ENCODE measurements at places on chromosomes 7 and 10.

- DNase-seq, result no peak
These were observed 471.9 kb upstream of the PODXL start for GRCh38 chr7:132028144-132028920.

DNA sequence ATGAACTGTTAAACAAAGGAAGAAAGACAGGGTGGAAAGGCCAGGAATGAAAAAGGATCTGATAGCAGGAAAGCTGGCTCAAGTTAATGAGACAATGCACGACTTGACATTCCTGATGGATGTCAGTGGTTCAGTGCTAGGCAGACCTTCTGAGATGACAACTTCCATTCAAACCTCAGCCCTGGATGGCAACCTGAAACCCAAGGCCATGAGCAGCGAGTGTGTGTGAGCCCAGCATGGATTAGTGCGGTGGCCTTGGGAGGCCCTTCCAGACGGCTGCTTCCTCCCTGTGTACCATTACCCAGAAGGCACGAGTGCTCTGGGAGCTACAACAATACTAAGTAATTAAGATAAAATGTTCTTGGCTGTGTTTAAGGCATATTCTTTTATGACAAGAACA is 18.8 kb downstream of the TRIL start:
- DNase-seq, result no peak

DNA sequence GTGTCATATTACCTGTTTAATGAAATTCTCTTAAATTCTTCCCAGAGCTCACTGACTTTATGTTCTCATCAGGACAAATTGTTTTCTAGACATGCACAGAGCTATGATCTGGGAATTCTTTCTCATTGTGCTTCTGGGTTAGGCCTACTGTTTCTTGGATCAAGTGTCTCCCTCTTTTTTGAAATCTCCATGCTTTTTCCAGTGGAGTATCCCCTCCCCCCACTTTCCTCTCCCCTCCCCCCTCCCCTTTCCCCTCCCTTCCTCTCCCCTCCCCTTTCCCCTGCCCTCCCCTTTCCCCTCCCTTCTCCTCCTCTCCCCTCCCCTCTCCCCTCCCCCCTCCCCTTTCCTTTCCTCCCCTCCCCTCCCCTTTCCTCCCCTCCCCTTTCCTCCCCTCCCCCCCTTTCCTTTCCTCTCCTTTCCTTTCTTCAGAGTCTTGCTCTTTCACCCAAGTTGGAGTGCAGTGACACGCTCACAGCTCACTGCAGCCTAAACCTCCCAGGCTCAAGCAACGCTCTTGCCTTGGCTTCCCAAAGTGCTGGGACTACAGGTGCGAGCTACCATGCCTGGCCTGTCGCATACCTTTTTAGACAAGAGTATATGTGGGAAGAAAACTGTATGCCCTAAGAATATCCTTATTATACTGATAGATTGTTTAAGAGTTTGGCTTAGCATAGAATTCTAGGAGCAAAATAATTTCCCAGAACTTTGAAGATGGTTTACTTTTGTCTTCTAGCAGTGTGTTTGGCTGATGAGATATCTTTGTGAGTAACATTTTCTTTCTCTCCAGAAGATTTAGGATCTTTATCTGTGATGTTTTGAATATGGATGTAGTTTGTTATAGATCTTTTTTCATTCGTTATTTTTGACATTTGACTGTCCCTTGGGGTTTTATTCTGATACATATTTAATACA is 2.5 kb downstream of the DYNC2I1 start:
- no peak for DNase-seq

GRCh38 chr10:71860243-71861029 is 9.4 kb upstream of the PSAP start:
- no peak for DNase-seq

DNA sequence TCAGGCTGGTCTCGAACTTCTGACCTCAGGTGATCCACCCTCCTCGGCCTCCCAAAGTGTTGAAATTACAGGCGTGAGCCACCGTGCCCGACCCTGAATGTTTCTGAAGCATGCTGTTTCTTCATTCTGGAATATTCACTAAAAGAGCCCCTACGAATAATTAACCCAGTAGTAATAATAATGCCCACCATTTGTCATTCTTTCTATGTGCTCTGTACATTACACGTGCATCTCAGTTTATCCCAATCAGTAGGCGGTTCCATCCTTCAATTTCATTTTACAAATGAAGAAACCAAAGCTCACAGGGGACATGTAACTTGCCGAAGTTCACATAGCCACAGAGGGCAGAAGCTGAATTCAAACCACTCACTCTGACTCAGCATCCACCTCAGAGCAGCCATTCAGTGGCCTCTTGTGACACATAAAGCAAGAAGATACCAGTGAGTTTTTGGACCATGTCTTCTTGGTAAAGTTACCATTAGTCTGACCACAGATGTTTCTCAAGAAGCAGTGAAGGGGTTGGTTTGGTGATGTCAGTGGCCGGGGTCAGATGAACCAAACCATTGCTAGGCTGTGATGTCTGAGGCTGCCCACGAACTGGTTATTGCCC is 71.9 kb upstream of the DUSP5 start:
- no peak for DNase-seq

- no peak for DNase-seq
These were observed 125.5 kb upstream of the PODXL start for GRCh38 chr7:131681961-131682360.

- no peak for DNase-seq
These were observed 41.3 kb downstream of the CCDC6 start for GRCh38 chr10:59865101-59865500.

DNA sequence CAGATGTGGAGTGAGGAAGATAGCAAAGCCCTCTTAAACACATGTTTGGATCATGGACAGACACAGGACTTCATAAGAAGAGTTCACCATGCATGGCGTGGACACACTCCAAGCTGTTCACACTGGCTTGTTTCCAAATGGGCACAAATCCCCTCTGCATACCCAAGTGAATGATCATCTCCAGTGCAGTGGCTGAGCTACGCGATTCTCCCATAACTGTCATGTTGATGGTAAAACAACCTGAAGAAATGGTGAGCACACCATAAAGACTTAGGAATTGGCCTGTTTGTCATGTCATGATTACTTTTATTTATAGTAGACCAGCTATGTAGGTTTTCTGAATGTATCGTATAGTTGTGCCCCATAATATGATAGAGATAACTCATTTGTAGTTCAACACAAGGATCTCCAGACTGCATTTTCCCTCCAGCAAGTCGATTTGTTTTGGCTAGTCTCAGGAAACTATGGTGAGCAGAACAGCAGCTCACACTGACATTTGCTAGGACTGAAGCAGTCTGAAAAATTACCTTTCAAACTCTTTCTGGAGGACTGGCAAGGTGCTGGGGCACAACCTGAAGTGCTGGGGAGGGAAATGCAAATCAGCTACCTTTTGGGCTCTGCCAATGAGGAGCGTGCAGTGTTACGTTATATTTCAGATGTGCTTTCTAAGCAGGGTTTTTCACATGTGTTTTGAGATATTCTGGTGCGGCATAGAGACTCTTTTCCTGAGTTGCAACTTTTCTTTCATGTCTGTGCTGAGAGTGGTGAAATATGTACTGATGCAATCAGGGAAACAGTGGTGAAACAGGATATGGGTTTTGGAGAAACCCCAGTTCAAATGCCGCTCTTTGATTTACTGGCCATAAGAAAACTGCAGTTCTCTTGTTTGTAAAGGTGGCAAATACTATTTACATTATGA is 629.6 kb upstream of the DPP6 start:
- no peak for DNase-seq

DNA sequence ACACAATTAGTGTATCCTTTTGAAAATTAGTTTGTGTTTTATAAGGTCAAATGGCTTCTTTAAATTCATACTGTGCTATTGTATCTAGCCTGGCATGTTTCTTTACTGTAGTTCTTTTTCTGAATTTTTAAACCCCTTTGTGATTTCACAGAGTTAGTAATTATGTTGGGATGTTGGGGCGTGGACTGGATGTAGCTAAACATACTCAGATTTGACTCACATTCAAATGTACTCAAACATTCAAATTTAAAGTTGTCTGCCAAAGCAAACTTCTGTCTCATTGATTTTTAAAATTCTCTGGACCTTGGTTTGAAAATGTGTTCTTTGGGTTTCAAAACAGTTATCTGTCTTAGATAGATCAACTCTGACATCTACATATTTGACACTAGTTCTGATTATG is 7.2 kb upstream of the NRP1 start:
- DNase-seq, result no peak

DNA sequence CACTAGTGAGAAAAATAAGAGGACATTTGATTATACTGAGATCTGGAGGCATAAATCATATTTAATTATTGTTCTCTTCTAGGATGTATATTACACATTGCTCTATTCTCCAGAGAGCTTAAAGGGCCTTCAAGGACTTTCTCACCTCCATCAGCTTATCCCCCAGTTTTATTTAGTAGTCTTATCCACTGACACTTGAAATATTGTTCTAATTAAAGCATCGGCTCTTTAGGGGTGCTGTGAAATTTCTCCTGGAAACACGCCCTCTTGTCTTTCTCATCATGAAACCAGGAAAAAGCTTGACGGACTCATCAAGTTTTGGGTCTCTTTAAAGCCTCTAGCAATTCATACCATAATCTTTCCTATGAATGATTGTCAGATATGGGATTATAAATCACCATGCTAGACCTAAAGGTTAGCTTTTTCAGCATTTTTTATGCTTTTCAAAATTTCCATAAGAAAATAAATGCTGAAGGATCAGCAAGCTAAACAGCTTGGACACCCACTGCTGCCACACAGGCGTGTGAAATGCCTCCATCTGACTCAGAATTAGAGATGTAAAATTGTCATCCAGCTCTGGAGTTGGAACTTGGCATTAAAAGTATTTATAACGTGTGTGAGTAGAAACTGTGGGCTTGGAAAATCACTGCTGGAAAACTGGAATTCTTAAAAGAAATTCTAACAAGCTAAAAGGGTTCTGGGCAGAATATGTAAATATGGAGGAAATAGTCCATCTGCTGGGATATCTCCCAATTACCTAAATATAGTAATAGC is 216.3 kb downstream of the CHRM2 start:
- no peak for DNase-seq

DNA sequence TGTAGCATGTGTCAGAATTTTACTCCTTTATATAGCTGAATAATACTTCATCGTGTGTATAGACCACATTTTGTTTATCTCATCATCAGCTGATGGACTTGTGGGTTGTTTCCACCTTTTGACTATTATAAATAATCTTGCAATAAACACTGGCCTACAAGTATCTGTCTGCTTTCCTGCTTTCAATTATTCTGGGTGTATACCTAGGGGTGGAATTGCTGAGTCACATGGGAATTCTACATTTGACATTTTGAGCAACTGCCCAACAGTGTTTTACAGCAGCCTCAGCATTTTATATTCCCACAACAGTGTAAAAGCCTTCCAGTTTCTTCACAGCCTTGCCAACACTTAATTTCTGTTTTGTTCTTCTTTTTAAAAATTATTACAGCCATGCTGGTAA is 200.3 kb upstream of the PRSS1 start:
- DNase-seq, result no peak

DNA sequence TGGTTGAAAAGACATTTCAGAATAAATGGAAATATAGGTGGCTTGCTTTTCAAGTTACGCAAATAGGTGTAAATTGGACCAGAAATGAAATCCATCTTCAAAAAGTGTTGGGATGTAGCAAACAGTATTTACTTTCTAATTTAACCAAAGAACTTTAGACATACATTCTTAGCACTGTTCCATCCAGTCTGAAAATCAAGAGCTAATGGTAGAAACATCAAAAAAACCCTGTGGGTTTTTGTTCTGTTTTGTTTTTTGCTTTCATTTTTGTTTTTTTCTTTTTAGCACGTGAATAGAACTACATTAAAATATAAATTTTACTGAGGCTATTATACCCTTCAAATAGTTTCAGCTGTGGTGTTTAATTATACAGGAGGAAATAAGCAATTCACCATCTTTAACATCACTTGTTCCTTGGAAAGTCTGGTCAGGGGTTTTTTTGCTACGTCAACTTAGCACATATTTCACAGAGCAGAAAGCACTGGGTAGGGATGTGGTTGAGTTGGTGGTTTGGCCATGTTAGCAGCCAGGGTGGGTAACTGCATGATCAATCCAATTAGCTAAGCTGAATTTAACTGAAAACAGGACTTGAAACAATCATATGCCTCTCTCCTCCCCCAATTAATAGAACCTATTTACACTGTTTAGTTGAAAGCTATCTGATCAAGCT is 275.4 kb upstream of the PFKP start:
- DNase-seq, result no peak

GRCh38 chr7:82153776-82154175 is 289.8 kb downstream of the CACNA2D1 start:
- no peak for DNase-seq

DNA sequence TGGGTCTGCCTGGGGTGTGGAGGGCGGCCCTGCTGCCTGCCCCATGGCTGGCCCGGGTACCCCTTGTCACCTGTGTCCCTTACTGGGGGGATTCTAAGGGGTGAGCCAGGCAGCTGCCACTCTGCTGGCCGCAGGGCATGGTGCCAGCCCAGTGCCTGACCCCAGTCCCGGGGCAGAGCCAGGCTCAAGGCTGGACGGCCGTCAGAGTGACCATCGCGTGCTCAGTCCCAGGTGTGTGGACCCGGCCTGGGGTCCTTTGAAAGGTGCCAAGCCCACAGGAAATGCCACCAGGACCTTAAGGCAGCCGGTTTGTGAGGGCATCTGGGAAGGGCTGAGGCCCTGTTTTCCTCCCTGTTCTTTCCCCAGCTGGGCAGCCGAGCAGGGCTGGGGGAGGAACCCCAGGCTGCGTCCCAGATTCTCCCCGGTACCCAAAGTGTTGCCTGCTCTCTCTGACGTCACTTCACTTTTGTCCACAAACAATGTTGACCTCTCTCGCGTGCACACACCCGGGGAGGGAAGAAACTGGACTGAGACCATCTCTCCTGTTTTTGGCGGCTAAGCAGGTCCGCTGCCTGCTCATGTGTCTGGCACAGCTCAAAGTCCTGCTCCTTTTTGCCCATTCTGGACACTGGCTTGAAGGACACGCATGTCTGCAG is 37.6 kb downstream of the PAPOLB start:
- DNase-seq, result no peak

- no peak for DNase-seq
These were observed 238.4 kb downstream of the EXOC4 start for GRCh38 chr7:133491201-133491691.

DNA sequence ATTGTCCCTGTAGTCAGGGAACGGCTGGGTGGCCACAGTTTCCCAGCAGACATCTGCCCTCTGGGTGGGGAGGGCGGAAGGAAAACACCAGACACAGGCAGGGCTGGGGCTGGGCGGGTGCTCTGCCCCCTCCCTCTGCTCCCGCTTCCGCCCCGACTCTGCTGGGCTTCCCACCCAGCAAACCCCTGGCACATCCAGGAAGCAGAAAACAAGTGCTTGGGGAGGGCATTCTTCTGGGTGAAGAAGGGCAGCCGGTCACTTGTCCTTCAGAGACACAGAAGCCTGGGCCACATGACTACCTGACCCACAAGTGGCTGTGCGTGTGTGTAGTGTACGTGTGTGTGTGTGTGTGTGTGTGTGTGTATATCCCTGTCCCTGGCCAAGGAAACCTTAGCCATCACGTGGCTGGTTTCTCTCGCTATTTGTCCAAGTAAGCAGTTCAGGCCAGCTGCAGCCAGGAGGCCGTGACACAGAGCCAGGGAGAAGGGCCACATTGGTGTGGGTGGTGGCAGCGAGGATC is 77.9 kb downstream of the ZMIZ1 start:
- DNase-seq, result no peak

Measured in stimulated activated CD8-positive, alpha-beta memory T cell treated with anti-CD3 and anti-CD28 coated beads, Interleukin-15, amount 100 ng/mL, for 24 hours (primary cell).